MV-4-11 (cell line): ENCODE measurements at places on chromosomes 11 and 22.

- no peak for DNase-seq
Observed at GRCh38 chr11:80136991-80137390, 696.2 kb upstream of the TENM4 start.

- DNase-seq = no peak
Observed at GRCh38 chr11:63560506-63561180, 2.5 kb downstream of the PLAAT2 start.

- DNase-seq = no peak
Observed at GRCh38 chr11:27973851-27974536, 134.0 kb downstream of the KIF18A start.

- DNase-seq = no peak
Observed at GRCh38 chr22:22932512-22932941, 44.9 kb downstream of the IGLL5 start.

DNA sequence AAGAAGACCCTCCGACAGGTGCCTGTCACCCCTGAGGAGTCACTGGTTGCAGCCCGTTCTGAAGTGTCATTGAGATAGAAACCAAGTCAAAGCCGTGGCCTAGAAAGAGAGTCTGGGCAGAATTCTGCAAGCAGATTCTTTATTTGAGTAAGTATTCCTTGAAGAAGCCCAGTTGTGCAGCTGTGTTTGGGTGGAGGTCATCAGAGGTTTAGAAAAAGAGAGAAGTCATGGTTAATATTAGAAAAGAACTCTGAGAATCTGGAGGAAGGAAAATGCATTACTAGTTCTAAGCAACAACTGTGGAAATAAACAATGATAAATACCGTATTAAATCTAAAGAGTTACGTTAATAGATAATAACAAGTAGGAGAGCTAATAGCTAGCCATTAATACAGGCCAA, 118.8 kb upstream of the KIRREL3 start:
- DNase-seq = no peak

DNA sequence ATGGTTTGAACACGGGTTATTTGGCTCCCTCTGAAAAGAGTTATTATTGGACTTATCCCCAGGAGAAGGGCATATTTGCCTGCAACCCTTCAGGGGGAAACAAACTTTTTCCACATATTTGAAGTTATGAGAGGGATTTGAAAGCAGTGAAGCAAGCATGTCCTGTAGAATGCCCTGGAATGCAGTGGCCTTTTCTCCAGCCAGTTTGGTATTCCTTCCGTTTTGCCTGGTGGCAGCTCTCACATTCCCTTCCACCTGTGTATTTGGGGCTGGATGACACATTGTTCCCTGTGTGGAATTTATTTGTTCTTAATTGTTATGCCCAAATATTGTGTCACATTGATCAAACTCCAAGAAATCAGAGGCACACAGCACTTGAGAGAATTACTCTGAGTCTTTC, 59.0 kb downstream of the OSBP2 start:
- no peak for DNase-seq

- no peak for DNase-seq
Observed at GRCh38 chr11:71249301-71249700, 3.1 kb downstream of the SHANK2 start.

DNA sequence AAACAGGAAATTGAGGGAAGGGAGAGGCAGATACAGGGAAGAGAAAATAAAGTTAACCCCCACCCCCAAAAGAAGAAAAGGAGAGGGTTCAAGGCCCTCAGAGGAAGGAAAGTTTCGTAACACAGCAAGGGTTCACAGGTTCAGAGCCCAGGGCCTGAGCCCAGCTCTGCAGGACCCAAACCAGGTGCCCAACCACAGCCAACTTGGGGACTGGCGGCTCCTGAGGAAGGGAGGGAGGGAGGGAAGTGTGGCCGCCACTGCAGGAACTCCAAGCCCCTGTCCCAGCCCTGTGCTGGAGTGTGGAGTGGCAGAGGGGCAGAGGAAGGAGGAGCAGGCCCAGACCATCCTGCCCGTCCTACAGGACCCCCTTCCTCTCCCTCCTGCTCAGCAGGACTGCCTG, 59.2 kb downstream of the ELFN2 start:
- DNase-seq = peak; percentile 58

- DNase-seq = no peak
Observed at GRCh38 chr22:22161924-22162851, 82.4 kb upstream of the VPREB1 start.

DNA sequence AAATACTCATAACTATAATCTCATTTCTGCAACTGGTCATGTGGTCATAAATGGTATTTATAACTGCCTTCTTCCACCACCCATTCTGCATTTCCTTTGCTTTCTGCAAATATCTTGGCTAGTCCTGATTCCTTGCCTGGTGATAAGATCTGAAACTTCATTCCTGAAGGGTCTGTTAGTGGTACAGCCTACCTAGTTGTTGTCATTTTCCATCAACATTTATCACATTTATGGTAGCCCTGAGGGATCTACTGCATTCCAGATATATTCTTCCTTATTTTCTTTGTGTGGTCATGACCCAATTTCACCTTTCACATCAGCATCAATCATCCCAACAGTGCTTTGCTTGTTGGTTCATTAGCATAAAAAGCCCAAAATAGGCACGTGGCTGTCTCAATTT, 50.1 kb downstream of the DDX6 start:
- no peak for DNase-seq

DNA sequence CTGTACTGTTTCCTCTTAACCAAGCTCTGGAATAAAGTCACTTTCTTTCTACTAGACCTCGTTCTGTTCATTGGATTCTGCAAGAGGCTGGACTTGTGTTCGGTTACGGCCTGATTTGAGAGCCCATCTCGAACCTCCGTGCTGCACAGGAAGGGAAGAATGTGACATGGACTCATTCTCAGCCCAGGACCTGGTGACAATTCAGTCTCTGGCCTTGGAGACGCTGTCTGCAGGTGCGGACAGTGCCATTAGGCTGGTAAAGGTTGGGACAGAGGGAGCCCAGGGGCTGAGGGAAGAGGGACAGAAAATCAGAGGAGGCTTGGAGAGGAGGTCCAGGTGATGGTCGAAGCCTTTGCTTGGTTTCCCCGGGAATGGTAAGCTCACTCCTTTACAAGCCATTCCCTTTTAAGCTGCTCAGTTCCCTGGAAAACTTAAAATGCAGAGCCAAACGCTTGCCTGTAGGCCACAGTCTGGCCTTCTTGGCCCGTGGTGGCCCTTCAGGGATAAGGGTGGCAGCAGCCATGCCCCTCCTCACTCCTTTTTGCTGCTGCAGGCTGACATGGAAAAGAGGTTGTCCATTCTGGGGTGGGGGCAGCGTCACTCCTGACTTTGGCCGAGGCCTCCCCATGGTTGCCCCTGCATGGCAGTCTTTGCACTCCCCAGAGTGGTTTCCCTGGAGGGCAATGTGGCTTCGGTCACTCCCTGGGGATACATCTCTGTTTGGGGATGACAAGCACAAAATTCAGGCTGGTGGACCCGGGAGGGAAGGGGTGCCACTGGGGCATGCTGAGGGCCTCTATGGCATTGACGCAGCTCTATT, 52.3 kb downstream of the SHISAL1 start:
- DNase-seq = no peak

GRCh38 chr11:579830-580601, 3.7 kb downstream of the PHRF1 start:
- no peak for DNase-seq

DNA sequence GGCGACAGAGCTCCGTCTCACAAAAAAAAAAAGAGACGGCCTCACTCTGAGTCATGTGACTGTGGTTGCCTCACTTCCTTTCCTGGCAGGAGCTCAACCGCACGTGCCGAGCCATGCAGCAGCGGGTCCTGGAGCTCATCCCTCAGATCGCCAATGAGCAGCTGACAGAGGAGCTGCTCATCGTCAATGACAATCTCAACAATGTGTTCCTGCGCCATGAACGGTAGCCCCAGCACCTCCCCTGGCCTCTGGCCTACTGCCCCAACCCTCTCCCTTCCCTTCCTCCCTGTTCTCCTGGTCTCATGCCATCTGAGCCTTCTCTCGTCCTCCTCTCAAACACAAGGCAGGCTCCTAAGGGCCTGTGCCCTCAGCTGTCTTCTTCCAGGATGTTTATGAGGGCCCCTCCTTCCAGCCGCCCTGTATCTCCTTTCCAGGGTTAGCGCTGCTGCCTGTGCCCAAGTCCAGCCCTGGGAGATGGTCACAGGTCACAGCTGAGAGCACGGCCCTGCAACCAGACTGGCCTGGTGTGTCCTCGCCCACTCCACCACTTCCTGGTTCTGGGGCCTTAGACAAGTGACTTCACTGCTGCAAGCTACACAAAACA, 30.7 kb downstream of the TOM1 start:
- DNase-seq = peak; percentile 92

DNA sequence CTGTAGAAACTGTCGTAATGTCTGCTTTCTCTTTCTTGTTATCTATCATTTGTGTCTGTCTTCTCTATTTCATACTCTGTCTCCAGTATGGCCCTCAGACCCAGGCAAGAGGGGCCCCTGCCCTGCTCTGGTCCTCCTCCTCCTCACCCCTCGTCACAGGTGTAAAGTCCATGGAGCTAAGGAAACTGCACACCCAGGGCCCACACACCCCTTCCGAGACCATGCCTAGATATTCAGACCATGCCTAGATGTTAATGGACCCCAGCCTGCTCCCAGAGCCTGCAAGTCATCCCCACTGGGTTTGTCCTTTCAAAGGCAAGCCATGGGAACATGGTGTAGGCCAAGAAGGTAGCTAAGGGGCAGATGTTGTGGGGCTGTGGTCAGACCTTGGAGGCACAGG, 24.1 kb upstream of the ANO1 start:
- no peak for DNase-seq

GRCh38 chr11:6894097-6894496, 1.8 kb upstream of the OR2D2 start:
- no peak for DNase-seq

- DNase-seq = no peak
Observed at GRCh38 chr11:2779499-2779980, 79.7 kb upstream of the KCNQ1OT1 start.

- no peak for DNase-seq
Observed at GRCh38 chr11:7639643-7640025, 33.7 kb downstream of the CYB5R2 start.

- no peak for DNase-seq
Observed at GRCh38 chr11:17750013-17750800, 15.6 kb downstream of the KCNC1 start.

GRCh38 chr11:2298131-2298794, 3.5 kb downstream of the C11orf21 start:
- no peak for DNase-seq

- DNase-seq = no peak
Observed at GRCh38 chr11:45041596-45041995, 90.9 kb upstream of the TP53I11 start.

DNA sequence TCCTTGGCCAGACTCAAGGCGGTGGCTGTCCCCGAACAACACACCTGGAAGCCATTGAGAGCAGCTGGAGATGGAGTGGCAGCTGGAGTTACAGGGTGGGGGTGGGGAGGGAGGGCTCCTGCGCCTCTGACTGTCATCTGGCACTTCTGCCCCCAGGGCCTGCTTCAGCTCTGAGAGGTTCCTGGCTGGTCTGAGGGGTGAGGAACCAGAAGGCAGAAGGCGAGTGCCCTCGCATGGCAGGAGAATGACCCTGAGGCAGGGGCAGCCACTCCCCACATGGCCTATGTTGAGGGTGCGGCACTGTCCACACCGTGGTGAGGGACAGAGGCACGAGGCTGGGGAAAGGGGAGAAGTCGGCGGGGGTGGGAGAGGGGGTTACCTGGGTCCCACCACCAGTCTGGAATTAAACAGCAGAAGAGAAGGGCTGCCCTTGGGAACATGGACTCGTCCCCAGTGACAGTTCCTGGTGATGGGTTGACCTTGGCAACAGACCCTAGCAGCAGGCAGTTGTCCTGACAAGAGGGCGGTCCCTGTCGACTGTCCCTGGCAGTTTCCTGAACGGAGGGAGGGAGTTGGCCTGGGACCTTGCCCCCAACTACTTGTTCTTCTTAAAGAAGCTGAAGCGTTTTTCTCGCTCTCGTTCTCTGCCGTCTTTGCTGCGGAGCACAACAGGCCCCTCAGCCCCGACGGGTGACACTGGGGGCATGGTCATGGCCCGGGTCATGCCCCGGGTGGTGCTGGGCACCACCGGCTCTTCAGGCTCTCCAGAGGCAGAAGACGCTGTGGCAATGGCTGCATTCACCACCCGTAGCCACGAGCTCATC, 7.8 kb upstream of the RBM4B start:
- no peak for DNase-seq

DNA sequence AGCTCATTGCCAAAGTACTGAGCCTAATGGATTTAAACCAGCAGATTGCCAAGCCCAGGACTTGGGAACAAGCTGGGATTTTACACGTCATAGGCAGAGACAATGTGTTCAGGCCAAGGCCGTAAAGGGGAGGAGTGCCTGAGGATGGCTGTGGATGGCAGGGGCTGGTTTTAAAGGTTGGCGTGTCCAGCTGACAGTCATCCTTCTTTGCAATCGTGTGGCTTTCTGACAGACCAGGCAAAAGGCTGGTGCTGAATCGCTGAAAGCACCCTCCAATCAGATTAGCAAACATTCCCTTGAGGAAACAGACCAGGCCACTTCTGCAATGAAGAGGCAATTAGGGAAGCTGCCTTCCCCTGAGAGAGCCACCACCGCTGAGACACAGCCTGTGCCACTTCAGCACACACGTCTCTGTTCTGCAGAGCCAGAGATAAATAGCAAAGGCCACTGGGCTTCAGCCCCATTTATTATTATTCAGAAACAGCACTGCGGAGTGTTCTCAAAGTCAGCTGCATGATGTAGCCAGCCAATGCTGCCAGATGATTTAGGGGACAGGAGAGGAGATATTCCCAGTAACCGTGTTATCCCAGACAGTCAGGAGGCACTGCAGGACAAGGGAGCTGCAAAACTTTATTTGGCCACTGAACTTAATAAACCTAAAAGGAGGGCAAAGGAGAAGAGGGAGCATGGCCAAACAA, 54.2 kb upstream of the CSNK2A3 start:
- DNase-seq = peak; percentile 87

DNA sequence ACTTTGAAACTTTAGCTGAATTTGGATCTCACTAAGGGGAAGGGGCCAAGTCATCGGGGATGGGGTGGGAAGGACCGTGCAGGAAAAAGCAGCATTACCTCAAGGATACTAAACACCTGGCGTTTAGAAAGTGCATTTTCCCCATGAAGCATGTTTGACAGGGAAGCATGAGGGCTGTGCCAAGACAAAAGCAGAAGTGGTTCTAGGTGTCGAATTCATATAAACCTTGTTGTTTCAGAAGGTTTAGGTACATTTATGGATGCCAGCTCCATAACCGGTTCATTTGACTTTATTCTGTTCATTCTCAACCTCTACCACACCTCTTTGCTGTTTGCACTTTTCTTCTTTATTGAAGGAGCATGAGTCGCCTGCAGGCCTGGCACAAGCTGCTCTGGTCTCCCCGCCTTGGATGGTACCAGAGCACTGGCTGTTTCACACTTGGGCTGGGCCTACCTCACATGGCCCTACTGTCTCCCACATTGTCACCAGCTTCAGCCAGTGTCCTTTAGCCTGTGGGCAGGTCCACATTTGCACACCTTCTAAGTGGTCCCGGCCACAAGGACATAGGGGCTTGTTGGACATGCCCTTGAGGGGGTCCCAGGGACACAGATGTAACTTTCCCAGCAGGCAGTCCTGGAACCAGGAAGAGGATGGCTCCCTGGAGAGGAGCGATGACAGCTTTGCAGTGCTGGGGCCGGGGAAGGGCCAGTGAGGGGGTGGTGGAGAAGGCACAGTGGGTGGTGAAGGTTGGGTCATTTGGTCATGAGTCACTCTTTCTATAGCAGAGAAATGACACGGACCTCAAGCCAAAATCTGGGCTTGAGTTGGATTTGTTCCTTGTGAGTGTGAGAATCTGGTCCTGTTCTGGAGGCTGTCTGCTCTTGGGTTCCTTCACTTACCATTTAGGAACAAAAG, 3.2 kb upstream of the ST14 start:
- DNase-seq = peak; percentile 30

GRCh38 chr22:29108137-29108536, 35.3 kb downstream of the KREMEN1 start:
- DNase-seq = no peak

- DNase-seq = peak; percentile 4
Observed at GRCh38 chr11:76048763-76049162, 157.5 kb downstream of the WNT11 start.
